ENCODE measurements at places on chromosomes 1 and 21.

- DNase-seq, result peak; percentile 3
Measured at GRCh38 chr1:18100491-18101063, 7.0 kb upstream of the IGSF21 start.

GRCh38 chr1:111553196-111553595, 49.8 kb upstream of the ADORA3 start:
- no peak for DNase-seq

GRCh38 chr21:38774152-38774551, 31.6 kb upstream of the ETS2 start:
- no peak for DNase-seq

GRCh38 chr1:56854521-56855099, at the start of gene C8A:
Gene C8A (plus strand): TSS chr1:56854797. CDS start chr1:56854902, 105 bp downstream.
- no peak for DNase-seq

- DNase-seq, result no peak
Measured at GRCh38 chr1:188170935-188171334, 1342.2 kb downstream of the PLA2G4A start.

- DNase-seq, result no peak
Measured at GRCh38 chr1:224668984-224669383, 52.9 kb downstream of the CNIH3 start.

DNA sequence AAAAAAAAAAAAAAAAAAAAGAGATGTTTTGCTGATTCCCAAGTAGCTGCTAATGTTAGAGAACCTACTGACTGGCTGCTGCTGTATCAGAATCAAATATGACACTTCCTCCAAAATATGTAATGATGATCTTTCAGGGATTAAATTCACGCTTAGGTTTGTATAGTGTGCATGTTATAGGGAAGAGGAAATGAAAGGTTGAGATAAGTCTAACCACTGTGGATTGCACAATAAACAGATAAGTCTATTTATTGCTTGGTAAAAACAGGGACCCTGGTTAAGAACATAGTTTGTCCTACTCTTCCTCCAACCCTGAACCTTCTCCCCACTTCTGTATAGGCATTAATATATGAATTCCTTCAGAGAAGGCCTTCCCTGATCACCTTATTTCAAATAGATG, 13.2 kb downstream of the RC3H1 start:
- no peak for DNase-seq

DNA sequence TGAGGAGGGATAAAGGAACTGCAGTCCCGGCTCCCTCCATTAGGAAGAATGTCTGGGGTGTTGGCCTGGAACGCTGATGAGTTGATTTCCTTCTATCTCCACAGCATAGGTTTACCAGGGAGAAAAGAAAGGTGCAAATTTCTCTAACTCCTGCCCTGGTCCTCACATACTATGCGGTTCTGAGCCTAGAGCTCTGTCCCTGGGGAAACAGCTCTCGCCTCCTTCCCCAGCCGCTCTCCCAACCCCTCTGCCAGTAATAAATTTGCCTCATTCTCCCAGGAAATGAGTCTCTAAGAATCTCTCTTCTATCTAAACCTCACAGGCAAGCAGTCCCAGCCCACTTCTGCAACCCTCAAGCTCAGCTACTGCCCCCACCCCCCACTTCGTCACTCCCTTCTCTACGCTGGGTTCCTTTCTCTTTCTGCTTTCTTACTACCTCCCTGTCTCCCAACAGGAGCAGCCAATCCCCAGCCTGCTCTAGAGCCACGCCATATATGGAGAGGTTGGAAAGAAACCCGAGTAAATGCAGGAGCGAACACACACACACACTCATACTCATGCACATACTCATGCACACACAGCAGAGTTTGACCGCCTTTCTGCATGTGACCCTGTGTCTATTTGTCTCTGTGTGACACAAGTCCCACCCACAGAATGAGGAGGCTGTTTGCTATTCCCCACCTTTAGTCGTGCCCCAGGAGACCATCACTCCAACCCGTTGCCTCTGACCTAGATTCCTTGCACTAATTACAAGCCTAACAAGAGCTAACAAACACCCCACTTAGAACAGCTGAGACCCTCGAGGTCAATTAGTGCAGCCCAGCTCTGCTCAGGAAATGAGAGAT, 13.4 kb downstream of the PLEKHO1 start:
- no peak for DNase-seq

All from activated T-helper 1 cell treated with anti-CD3 and anti-CD28 coated beads, Interleukin-12 subunit alpha, Interleukin-12 subunit beta, Interleukin-2, Interleukin-4 antibody, amounts not matched to agents 30 ng/mL and 10 ng/mL and 1 ng/mL, durations not matched to agents 14 hours and 24 hours and 36 hours (primary cell).